Epithelial cell of umbilical artery (primary cell): ENCODE measurements at places on chromosomes 6 and 20. TPM values are rescaled to one million over a fixed set of nuclear protein-coding genes. Genes with fewer than 3 reads are reported as not detected.

Gene THBS2
- total RNA-seq, result 3.6 and 6.5 TPM in 2 replicates

Gene ADGRF5
- 2.9 and 7.6 TPM in 2 replicates for total RNA-seq

Gene ASIP
- total RNA-seq, result not detected in 2 replicates

Gene MARCKS
- total RNA-seq, result 150 and 216 TPM in 2 replicates

Gene C6orf58
- not detected in 2 replicates for total RNA-seq

Gene ZC3H12D
- total RNA-seq, result not detected in 2 replicates

Gene CRISP2
- under 0.01 TPM in 1 of 2 replicates, not detected in the other for total RNA-seq
